ENCODE measurements at places on chromosomes 5 and 9. TPM values are rescaled to one million over a fixed set of nuclear protein-coding genes. Genes with fewer than 3 reads are reported as not detected.

CDKN2B gene
- polyA plus RNA-seq: 0.43 TPM

TAF11L5 gene
- not detected for polyA plus RNA-seq

C9orf50 gene
- polyA plus RNA-seq: not detected

LTC4S gene
- polyA plus RNA-seq: not detected

PCDHGA1 gene
- not detected for polyA plus RNA-seq

DNA sequence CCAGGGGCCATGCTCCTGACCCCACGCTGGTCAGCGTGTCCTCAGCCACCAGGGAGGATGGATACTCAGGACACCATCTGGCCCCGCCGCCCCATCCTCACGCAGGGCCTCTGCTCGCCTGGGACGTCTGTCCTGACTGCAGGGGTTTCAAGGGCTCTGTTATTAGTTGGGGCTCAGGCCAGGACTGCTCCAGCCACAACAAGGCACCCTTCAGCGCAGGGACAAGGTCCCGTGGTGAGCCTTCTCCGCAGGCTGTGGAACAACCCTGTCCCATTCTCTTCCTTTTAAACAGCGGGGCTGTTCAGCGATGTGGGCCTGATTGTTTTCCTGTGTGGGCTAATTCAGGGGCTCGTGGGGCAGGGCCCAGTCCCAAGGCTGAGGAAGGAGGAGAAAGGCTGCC, 61.6 kb downstream of the SEMA4D start:
- DNase-seq: no peak

GRCh38 chr9:134875371-134875770, 5.2 kb upstream of the FCN2 start:
- no peak for DNase-seq

DNA sequence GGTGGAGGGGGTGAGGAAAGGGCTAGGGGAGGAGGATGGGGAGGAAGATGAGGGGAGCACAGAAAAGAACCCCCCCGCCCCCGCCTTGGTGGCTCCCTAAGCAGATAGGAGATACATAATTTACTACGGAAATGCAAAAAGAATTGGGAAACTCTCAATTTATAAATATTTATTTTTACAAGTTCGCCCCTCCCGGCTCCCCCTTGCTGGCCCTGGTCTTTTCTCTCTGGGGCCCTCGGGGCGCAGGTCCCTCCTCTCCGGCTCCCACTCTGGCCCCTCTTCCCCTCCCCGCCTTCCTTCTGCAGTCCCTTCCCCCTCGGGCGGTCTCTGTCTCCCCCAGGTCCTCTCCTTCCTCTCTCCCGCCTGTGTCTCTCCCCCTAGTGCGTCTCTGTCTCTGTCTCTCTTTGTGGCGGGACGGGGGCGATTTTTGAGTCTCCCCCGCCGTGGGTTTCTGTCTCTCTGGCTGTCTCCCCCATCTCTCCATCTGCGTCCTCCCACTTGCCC, 173.6 kb upstream of the IER5L start:
- no peak for DNase-seq

DNA sequence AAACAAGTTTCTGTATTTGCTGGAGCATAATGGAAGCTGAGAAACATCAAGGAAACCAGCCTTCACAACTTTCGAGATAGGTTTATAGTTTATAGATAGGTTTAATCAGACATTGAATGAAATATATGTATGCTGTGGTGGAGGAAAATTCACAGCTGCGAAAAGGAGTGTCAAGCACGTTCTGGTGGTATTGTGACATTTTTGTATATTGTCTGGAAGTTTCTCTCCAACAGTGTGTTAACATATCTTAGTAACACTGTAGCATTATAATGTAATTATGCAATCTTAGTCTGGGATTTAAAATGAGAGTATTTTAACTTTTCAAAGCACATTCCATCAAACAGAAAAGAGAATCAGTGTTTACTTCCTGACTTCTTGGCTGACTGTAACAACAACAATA, 50.0 kb downstream of the FCHO2 start:
- DNase-seq: no peak
